Aorta (tissue), 5 donors: ENCODE measurements at places on chromosomes 3 and 15. TPM values are rescaled to one million over a fixed set of nuclear protein-coding genes. Genes with fewer than 3 reads are reported as not detected.

The CNTN6 gene
- total RNA-seq: 0.48 TPM

The TMEM207 gene
- total RNA-seq: not detected

The WNT7A gene
- not detected for total RNA-seq

The BLM gene
- total RNA-seq: 0.94 TPM

The CCNB2 gene
- 2.2 TPM for total RNA-seq

The ZMYND10 gene
- total RNA-seq: 0.96 TPM

The ISLR gene
- 62.2 TPM for total RNA-seq

The GUCA1C gene
- total RNA-seq: not detected
